ENCODE measurements at places on chromosomes 16 and 17.
A peak's percentile ranks its signal among the peaks of the same experiment; 100 is the strongest.

DNA sequence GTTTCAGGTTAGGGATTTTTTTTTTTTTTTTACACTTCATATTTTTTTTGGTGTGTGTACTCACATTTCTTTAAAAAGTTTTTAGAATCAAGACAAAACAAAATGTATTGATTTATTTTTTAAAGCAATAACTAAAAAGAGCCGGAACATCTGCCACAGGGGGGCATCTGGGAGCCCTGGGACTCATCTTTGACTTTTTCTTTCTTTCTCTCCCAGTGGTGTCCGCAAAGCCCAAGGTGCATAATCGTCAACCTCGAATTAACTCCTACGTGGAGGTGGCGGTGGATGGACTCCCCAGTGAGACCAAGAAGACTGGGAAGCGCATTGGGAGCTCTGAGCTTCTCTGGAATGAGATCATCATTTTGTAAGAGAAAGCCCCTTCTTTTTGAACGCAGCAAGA lies 36.3 kb downstream of the WWP2 start:
- peak; percentile 23 for DNase-seq

GRCh38 chr17:59439741-59440211 lies 108.3 kb downstream of the YPEL2 start:
- no peak for DNase-seq

GRCh38 chr17:32940706-32941390 lies 12.9 kb downstream of the TMEM98 start:
- DNase-seq: no peak

- no peak for DNase-seq
Measured at GRCh38 chr16:50613281-50613963, 65.2 kb downstream of the NKD1 start.

DNA sequence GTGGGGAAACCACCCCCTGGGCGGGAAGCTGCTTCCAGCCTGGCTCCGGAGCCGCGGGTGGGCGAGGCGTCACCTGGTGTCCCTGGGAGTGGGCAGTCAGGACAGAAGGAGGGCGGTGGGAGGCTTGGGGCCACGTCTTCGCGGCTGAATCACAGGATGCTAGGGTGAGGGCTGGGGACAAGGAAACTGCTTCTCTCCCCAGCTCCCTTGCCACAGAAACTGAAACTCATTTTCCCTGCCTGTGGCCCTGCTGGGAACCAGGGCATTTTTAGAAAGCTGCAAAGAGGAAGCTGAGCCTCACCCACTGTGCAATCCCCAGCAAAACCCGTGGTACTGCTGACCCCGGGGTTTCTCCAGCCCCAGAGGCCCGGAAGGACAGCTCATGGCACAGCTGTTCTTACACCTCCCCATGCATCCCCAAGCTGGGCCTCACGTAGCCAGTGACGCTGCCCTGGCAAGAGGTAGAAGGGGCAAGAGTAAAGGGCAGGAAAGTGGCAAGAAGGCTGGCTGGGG lies 8.2 kb downstream of the RHBDF2 start:
- DNase-seq: no peak

GRCh38 chr17:38379448-38379847 lies 27.8 kb downstream of the SOCS7 start:
- no peak for DNase-seq

DNA sequence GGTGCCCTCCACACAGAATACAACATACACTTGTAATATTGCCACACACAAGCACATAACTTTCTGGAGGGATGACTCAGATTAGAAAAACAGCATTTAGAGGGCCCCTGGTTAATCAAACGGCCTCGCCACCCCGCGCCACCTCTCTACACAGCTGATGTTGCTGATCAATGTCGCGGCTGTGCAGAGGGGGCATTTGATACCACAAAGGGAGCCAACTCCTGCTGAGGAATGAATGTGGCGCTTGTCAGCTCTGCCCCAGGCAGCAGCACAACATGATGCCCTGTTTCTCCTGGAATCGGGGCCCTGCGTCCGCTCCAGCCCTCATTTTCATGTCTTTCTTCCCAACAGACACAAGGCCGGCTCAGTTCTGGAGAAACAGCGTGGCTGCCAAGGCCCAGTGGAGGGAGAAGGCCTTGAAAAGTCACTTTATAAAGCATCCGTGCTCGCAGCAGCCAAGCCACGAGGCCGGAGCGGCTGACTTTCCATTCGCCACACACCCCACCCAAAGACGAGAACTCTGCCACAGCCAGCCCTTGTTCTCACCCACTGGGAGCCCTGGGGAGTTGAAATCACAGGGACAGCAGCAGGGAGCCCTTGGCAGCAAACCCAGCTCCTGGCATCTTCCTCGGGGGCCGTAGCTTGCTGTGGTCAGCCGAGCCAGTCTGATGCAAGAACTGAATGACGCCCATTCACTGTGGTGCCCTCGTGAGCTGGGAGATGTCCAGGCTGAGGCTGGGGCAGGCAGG lies 65.6 kb downstream of the XYLT1 start:
- peak; percentile 96 for DNase-seq

- no peak for DNase-seq
Measured at GRCh38 chr17:43680461-43680860, 18.7 kb upstream of the MEOX1 start.

DNA sequence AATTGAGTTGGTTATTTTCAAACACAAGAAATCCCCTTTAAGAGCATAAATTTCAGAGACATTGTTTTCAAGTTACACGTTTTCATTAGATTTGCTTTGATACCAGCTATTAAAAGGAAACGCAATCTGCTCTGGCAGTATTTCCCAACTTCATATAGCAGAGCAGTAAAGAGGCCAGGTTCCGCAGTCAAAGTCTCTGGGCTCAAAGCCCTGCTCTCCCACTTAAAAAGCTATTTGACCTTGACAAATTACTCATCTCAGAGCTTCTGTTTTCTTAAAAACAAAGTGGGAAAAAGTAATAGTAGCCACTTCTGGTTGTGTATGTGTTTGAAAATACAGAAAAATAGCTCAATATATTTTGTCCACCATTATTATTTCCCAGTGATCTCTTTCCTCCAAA lies 89.7 kb upstream of the CDYL2 start:
- DNase-seq: no peak

- no peak for DNase-seq
Measured at GRCh38 chr16:5442054-5442453, 344.5 kb upstream of the EEF2KMT start.

GRCh38 chr17:19284005-19284959 lies 47.1 kb downstream of the EPN2 start:
- no peak for DNase-seq

GRCh38 chr17:76545918-76546555 lies 6.2 kb downstream of the PRCD start:
- DNase-seq: no peak

DNA sequence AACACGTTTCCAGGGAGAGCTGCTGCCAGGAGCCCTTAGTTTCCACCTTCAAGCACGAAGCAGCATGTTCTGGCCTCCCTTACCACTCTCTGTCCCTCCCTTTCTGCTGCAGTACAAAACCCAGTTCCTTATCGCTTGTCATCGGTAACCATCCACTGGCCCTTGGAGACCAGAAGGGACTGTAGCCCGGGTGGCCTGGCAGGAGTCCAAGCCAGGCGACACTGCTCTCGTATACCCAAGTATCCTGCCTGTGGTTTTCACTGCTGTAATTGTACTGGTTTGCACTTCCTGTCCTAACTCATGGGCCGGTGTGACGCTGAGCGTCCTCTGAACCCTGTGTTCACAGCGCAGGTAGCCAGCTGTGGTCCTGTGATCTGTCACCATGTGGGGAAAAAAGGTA lies 81.1 kb downstream of the MAF start:
- DNase-seq: no peak

- no peak for DNase-seq
Measured at GRCh38 chr17:36004594-36005108, 3.3 kb upstream of the CCL15 start.

- no peak for DNase-seq
Measured at GRCh38 chr16:84022644-84023043, 20.0 kb downstream of the SLC38A8 start.

GRCh38 chr17:69528035-69528434 lies 113.5 kb downstream of the MAP2K6 start:
- DNase-seq: no peak

GRCh38 chr16:2912330-2913199 lies 834 bp downstream of the FLYWCH1 start:
- DNase-seq: no peak

DNA sequence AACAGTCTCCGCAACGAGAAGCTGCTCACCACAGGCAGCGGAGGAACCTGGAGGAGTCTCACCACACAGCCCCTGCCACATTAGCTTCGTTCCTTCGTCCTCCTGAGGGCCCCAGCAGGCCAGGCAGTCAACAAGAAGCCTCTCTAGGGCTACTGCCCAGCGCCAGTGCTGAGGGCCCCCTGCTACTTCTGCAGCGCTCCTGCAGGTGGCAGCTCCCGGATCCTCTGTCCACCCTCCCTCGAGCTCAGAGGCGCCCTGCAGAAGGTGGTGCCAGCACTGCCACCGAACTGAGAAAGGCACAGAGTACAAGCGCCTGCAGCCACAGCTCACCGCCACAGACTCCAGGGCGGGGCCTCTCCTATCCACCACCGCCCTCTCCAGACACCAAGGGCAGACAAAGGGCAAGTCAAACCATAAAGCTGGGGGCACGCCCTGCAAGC lies 27.3 kb downstream of the KDM8 start:
- no peak for DNase-seq

DNA sequence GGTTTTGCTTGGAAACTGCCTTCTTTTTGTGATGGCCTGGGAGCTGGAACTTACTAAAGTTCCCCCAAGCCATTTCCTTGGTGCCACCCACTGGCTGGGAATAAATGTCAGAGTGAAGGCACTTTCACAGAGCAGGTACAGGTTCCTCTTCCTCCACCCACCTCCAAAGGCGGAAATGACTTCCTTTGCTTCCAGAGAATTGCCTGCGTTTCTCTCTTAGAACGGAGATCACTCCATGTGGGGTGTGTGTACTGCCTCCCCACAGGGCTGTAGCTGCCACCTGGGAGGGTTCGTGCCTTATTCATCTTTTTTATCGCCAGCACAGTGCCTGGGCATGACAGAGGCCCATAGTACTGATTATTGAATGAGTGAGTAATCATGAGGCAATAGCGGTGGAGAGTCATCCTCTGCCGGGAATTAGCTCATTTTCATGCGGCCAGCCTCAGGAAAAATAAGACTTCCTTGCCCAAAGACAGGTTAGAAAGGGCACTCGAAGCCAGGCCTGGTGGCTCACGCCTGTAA lies 32.2 kb upstream of the HAS3 start:
- DNase-seq: no peak

DNA sequence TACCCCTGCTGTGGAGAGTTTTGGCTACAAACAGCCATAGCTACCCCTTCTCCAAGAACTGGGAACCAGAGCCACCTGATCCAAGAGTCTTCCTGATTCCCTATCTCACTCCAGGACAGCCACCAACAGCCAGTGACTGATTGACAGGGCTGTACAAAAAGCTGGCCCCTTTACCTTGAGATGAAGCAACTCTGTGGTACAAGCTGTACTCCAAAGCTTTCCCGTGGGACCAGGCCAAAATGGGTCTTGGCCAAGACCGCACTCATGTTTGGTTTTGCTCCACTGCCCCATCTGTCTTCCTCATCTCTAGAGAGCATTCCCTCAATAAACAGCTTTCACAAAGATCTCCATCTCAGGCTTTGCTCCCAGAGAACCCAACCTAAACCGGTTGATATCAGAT lies 43.6 kb downstream of the RNF157 start:
- DNase-seq: no peak

DNA sequence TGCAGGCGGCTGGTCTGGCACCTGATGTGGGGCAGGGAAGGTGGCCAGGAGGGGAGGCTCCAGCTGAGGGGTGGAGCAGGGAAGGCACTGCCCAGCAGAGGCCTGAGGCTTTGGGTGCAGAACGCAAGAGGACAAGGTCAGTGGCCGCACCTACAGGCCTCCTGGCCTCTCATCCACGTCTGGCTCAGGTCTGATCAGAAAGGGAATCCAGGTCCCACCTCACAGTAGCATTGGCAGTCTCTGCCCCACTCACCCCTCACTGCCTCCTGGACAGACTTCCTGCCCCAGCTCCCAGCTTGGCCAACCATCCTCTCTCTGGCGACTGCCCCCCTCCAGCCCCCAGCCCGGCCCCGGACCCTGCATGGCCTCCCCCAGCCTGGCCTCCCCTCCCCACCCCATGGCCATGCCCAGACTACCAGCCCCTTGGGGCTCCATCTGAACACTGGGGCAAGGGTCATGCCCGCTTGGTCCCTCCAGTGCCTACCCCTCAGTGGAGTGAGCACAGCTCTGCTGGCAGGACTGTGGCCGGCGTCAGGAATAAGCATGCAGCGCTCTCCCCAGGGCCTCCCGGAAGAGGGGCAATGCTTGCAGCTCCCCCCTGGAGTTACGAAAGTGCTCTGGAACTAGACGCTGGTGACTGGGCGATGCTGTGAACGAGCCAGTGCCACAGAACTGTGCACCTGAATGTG lies 4.6 kb downstream of the UTS2R start:
- DNase-seq: no peak

DNA sequence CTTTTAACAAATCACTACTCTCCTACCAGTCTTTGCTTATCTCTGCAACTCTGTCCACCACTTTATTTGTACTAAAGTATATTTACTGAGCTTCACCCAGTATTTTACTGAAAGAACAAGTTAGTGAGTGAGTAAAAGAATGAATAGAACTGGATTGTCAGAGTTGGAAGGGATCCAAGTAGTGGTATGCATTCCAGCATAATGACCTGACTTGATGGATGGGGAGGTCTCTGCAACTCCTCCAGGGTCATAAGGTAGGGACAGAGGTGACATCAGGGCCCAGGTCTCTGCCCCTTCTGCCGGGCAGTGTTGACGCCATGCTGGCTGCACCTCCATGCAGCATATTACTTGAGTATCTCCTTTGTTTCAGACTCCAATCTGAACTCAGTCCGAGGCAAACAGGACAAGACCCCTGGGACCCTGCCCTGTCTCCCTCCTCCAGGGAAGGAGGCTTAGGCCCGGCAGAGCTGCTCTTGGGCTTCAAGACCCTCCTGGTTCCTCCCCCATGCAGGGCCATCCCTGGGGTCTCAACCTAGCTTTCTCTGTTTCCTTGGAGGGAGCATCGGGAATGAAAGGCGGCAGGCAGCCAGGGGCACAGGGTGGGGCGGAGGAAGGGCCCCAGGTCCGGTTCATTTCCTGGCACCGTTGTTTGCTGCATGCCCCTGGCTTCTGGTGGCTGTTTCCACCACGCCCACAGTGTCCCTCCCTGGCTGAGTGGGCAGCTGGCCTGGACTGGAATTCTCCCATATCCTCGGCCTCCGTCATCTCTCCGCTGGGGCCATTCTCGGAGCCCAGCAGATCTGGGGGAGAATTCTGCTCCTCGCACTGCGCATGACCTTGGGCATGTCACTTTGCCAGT lies 12.4 kb upstream of the ITGA3 start:
- DNase-seq: no peak

GRCh38 chr17:27550974-27551505 lies 79.9 kb upstream of the LGALS9 start:
- DNase-seq: no peak

GRCh38 chr17:27398691-27399090 lies 57.6 kb upstream of the KSR1 start:
- DNase-seq: no peak

- no peak for DNase-seq
Measured at GRCh38 chr16:3180445-3180878, 7.5 kb upstream of the OR1F1 start.

- DNase-seq: no peak
Measured at GRCh38 chr16:58160855-58161254, 31.7 kb upstream of the CFAP20 start.

- no peak for DNase-seq
Measured at GRCh38 chr16:80672379-80672778, 131.6 kb downstream of the DYNLRB2 start.
